Left ventricle myocardium inferior (tissue), 1 donor: ENCODE measurements at places on chromosomes 5 and 9.

- no peak for DNase-seq
Observed at GRCh38 chr5:5418764-5419163, 3.7 kb upstream of the ICE1 start.

- DNase-seq: peak; percentile 31
Observed at GRCh38 chr9:69386651-69387050, 61.6 kb downstream of the ENTREP1 start.

GRCh38 chr9:89622933-89623861, 18.4 kb downstream of the GADD45G start:
- no peak for DNase-seq

DNA sequence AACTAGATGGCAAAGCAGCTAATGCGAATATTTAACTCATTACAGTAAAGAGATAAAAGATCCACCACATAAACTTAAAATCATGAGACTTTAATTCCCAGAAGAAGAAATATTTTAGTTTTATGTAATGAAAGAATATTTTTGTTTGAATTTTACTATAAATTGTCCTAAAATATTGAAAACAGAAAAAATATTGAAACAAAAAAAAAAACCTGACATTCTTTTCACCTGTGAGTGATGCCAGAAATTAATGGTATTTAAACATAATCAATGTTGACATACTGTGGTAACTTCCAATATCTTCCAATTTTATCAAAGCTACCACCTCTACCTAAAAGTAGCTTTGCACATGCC, 153.2 kb downstream of the MEF2C start:
- DNase-seq: no peak

DNA sequence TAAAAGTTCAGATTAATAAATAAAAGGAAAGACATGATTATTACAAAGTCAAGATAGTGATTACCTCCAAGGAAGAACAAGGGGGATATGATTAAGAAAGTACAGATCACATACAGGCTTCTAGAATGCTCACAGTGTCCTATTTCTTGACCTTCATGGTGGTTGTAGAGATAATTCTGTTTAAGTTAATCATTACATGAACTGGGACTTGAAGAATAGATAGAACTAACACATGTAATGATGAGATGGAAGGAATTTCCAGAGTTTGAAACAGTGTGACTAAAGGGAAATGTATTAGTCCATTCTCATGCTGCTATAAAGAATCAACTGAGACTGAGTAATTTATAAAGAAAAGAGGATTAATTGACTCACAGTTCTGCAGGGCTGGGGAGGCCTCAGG, 72.7 kb downstream of the LURAP1L start:
- no peak for DNase-seq

- no peak for DNase-seq
Observed at GRCh38 chr9:87609486-87609885, 111.8 kb downstream of the DAPK1 start.
